T-helper 1 cell (primary cell): ENCODE measurements at places on chromosomes 3 and 15.

GRCh38 chr3:168828536-168828935 is 732.8 kb upstream of the GOLIM4 start:
- DNase-seq = no peak

DNA sequence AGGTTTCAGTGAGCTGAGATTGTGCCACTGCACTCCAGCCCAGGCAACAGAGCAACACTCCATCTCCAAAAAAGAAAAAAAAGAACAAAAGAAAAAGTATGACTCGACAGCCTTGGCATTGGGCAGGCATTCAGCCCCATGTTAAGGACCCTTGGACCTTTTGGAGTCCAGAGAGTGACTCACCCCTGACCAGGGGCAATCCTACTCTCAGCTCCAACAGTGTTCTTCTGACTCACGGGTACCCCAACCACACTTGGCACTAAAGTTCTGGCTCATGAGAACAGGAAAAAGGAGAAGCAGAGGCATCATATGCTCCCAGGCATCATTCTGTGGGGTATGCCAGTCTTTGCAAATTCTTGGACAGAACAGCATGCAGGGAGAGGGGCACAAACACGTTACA is 252.4 kb upstream of the HES1 start:
- no peak for DNase-seq

DNA sequence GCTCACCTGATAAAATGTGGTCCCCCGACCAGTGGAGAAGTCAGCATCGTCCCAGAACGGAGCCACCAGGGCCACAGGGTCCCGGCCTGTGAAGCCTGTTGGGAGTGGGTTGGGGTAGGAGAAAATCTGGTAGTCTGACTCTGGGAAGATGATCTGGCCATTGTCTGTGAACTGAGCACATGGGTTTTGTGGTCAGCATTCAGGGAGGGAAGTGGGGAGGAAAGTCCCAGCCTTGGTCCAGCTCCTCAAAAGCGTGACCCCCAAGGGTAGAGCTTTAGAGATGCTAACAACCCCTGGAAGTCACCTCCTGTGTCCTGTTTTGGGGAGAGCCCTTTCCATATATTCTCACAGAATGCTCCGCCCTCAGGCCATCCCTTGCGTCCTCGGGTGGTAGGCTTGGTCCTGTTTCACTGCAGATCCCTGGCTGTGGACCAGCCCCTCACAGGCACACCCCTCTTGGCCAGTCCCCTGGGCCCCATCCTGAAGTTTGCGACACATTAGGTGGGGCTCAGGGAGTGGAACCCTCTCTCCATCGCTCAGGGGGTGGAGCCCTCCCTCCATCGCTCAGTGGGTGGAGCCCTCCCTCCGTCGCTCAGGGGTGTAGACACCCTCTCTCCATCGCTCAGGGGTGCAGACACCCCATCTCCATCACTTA is 40.0 kb downstream of the MUC4 start:
- DNase-seq = no peak

DNA sequence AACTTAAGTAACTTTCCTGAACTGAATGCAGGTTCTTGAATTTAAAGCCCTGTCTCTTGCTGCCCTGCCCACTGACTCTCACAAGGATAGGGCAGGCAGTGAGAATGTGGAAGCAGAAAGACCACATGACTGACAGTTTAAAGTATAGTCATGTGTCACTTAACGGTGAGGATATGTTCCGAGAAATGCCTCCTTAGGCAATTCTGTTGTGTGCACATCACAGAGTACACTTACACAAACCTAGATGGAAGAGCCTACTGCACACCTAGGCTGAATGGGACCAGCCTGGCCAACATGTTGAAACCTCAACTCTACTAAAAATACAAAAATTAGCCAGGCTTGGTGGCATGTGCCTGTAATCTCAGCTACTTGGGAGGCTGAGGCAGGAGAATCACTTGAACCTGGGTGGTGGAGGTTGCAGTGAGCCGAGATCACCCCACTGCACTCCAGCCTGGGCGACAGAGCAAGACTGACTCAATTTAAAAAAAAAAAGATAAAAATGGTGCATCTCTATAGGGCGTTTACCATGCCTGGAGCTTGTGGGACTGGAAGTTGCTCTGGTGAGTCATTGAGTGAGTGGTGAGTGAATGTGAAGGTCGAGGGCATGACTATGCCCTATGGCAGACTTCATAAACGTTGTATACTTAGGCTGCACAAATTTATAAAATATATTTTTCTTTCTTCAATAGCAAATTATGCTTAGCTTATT is 18.9 kb upstream of the COPG1 start:
- no peak for DNase-seq

DNA sequence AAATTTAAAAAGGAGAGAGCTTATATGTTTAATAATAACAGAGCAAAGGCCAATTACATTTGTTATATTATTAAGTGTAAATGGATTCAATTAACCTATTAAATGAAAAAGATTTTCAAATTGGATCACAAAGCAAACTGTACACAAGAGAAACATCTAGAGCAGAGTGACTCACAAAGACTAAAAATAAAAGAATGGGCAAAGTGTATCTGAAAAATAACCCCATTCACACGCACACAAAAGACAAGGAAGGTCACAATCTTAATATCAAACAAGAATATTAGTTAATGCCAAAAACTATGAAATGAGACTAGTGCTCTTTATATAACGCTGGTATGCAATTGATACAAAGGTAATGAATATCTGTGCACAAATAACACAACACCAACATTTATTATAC is 65.7 kb downstream of the MOBP start:
- no peak for DNase-seq

DNA sequence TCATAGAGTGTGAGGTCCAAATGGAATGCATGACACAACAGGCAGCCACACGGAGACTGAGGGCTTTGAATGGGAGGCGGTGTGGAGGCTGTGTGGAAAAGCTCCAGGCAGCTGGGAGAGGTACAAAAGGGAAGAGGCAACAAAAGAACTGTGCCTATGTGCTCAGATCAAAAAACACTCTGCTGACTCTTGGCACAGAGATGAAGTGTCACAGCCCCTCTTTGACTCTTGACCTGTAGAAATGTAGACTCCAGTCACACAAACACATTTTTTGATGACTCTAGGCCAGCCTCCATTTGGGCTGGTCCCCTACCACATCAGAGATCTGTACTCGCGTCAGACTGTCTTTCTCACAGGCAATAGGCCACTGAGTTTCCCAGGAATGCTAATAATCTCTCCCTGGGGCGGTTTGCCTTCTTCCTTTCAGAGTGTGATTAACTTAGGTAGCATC is 456.0 kb downstream of the TUSC7 start:
- no peak for DNase-seq

DNA sequence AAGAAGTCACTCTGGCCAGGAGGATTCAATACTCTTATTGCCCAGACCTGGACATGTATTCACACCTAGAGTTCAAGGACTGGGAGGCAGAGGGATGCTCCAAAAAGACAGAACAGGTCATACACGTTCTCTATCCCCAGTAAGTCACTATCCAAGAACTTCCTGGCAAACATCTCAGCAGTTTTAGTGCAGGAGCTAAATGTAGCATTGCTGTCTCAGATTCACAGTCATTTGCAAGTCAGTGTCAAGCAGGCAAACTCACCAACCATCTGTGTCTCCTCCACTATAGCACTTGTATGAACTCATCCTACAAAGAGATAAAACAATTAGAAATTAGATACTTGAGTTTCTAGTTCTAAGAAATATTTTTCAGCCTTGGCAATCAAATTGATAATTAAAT is 38.4 kb downstream of the ABHD17C start:
- no peak for DNase-seq

DNA sequence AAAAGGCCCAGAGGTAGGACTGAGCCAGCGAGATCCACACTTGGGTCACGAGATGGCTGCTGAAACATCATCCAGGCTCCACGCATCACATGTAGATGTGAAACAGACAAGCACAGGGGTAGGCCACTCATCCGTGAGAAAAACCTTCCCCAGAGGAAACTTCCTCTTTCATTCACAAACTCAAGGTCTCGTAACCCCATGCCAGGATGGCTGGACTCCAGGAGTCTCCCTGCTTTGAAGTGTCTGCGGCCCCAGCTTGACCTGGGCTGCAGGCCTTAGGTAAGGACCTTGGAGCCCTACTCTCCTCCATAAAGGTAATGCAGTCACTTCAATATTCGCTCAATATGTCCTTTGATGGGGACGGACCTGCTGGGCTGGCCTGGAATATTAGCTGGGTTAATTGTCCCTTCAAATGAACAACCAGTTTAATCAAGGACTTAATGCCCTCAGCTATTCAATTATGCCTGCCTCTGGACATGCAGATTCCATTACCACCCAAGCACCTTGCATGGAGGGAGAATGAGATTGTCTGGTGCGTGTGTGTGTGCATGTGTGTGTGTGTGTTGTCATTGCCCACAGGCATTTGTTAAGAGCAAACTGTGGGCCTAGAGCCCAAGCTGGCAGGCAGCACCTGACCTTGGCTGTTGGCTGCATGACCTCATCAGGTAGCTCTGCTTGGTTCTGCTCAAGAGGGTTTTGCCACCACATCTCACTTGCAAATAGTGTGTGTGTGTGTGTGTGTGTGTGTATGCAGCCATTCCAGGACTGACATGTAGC is 186.9 kb upstream of the TLE3 start:
- no peak for DNase-seq

DNA sequence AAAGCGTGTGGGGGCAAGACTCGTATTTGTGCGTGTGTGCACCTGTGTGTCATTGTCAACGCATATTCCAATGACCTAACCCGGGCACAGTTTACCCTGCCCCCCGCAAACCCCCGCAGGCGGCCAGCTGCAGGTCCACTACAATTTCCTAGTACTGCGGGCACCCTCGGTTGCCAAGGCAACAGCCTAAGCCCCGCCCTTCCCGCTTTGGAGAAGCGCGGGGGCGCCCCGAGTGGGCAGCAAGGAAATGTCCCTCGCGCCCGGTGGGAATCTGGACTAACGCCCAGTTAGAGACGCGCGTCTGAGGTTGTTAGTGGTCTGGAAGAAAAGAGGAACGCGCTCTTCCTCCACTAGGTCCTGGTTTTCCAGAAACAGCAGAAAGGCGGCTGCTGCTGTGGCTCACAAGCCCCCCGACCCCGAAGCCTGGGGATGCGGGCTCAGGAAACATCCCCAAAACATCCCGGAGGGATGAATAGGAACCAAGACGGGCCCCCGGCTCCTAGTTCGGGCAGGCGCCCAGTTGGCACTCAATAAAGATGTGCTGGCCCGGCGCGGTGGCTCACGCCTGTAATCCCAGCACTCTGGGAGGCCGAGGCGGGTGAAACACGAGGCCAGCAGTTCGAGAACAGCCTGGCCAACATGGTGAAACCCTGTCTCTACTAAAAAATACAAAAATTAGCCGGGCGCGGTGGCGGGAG is 1.1 kb downstream of the ABHD14A start:
- no peak for DNase-seq

- DNase-seq = no peak
Observed at GRCh38 chr3:161423911-161424522, 52.7 kb upstream of the SPTSSB start.

GRCh38 chr3:2889736-2890135 is 220.4 kb downstream of the IL5RA start:
- no peak for DNase-seq

DNA sequence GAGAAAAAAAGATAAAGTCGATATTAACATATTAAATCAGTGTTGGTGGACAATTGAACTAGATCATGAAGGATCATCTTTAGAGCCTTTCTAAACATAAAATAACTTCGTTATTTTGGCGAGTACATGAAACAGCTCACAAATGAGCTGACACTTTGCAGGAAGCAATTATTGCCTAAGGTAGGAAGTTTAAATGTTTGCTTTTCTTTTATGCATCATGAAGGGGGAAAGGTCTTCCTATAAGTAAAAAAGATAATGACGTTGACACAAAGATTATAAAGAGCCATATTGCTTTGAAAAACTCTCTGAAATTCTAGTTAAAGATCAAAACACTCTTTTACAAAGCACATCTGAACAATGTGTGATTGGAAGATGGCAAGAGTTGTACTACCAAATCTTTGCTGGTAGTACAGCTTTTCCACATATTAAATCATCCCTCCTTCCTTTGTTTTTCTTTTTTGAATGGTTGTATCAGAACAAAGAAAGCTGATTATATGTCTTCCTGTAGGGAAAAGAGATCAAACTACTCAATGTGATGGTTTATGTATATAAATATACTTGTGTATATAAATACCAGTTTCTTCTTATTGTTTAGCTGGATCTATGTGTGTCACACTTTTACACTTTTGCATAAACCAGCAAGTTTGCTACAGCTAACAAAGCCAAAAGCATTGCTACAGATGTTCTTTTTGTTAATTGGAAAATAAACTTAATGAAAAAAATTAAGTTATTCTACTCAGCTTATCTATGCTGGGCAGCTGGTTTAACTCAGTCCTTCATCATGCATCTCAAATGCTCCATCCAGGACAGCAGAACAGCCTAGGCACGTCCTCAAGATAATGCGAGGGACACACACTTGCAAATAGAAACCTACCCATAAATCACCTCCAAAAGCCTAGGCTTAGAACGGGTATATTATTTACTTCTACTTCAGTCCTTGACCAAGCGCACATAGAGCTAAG is 850.8 kb upstream of the ROBO1 start:
- DNase-seq = no peak
